ENCODE measurements at places on chromosomes 7 and 10.
A peak's percentile ranks its signal among the peaks of the same experiment; 100 is the strongest.

- DNase-seq: no peak
Observed at GRCh38 chr7:121473645-121474300, 77.7 kb upstream of the FAM3C start.

DNA sequence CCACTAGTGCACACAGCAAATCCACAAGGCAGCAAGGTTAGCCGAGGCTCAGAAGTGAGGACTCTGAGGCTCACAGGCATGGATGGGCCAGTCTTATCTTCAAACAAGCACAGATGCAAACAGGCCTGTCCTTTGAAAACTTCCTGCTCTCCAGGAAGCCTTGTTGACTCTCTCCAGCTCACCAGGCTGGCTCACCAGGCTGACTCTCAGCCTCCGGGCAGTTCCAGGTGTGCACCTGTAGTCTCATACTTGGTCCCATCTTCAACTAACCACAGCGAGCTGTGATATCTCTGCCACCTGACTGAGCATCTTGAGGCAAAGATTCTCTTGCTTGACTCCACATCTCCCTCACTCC is 173.9 kb upstream of the ZMIZ1 start:
- no peak for DNase-seq

GRCh38 chr10:97713339-97713825 is at the start of gene MARVELD1:
MARVELD1 (plus strand) TSS chr10:97713730; CDS start chr10:97713877, 147 bp downstream.
- peak; percentile 84 for DNase-seq

- no peak for DNase-seq
Observed at GRCh38 chr7:99992330-99993038, 16.7 kb upstream of the AZGP1 start.

GRCh38 chr7:100963386-100963785 is 6.0 kb upstream of the MUC12 start:
- DNase-seq: no peak

GRCh38 chr10:131843089-131843595 is 57.7 kb upstream of the PPP2R2D start:
- DNase-seq: no peak

DNA sequence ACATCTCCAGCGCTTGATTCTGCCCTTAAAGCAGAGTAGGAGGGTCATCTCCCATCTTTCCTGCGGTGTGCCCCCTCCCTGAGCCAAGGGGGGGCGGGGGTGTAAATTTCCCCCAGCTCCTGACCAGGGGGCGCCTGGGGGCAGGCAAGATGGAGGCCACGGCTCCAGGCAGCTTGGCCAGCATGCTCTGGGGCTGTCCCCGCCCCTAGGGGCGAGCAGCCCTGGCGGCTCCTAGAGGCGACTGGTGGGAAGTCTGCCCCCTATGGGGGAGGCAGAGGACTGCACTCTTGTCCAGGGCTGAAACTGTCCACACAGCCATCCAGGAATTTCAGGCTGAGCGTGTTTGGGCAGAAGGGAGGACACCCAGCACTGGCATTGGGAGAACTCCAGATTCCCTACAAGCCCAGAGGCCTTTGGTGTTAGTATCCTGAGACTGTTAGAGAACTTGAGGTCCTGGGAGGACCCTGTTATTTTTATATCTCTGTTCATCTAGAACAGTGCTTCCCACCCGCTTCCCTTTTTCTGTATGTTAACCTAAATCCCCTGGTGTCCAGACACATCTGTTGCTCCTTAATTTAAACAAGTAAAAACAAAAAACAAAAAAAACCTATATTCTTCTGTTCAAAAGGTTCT is 4.6 kb downstream of the STRA8 start:
- DNase-seq: no peak

GRCh38 chr7:112377593-112377992 is 72.7 kb upstream of the IFRD1 start:
- no peak for DNase-seq

GRCh38 chr7:7830122-7830878 is 111.9 kb upstream of the RPA3 start:
- peak; percentile 10 for DNase-seq

GRCh38 chr10:30979956-30980355 is 51.7 kb downstream of the ZNF438 start:
- DNase-seq: no peak

DNA sequence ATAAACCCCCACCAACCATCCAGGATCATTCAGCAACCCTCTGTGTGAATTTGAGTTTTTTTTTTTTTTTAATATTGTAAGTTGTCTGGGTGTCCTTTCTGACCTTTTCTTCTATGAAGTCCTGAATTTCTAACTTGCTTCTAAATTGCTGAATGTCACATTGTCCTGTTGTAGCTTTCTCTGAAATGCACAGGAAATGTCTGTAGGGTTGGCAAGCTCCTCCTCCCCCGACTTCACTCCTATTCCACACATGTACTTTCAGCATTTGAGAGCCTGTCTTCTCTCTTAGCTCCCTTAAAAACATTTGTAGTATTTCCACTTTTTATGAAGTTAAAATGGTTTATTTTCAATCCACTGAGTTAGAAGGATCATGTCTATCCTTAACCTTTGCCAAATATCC is 3.3 kb upstream of the CNNM2 start:
- DNase-seq: no peak

DNA sequence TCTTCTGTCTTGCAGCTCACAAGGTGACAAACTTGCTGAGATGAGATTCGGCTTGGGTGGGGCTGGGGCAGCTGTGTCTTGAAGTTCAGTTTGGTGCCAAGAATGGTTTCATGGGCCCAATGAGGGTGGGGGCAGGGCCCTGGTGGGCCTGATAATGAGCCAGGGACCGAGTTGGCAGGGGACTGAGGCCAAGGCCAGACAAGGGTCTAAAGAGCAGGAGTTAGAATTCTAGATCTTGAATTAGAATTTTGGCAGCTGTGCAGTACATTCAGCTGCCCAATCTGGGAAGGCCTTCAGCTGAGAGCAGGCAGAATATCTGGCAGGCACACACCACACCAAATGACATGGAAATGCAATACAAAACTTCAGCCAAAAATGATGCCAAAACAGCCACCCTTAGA is 1.5 kb upstream of the JAZF1 start:
- no peak for DNase-seq

- DNase-seq: no peak
Observed at GRCh38 chr7:140688341-140688740, 8.2 kb upstream of the NDUFB2 start.

- peak; percentile 74 for DNase-seq
Observed at GRCh38 chr10:11782793-11783557, 40.2 kb upstream of the PROSER2 start.

GRCh38 chr10:101625821-101626412 is 37.8 kb downstream of the DPCD start:
- DNase-seq: no peak

GRCh38 chr10:118596426-118597124 is 1.1 kb upstream of the PRLHR start:
- no peak for DNase-seq

DNA sequence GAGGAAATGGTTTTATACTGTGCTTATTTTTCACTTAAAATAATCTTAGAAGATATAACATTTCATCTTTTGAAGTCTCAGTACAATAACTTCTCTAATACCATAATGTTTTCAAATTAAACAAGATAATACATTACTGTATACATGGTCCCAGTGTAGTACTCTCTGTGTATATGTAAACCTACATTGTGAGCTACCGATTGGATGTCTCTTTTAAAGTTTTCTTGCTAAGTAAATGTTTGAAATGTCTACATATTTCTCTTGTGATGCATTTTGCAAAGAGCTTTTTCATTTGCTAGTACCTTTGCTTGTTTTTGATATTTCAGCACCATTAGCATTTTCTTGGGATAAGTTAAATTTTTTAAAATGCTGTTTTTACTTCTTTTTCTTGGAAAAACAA is 94.8 kb downstream of the PRKG1 start:
- no peak for DNase-seq

DNA sequence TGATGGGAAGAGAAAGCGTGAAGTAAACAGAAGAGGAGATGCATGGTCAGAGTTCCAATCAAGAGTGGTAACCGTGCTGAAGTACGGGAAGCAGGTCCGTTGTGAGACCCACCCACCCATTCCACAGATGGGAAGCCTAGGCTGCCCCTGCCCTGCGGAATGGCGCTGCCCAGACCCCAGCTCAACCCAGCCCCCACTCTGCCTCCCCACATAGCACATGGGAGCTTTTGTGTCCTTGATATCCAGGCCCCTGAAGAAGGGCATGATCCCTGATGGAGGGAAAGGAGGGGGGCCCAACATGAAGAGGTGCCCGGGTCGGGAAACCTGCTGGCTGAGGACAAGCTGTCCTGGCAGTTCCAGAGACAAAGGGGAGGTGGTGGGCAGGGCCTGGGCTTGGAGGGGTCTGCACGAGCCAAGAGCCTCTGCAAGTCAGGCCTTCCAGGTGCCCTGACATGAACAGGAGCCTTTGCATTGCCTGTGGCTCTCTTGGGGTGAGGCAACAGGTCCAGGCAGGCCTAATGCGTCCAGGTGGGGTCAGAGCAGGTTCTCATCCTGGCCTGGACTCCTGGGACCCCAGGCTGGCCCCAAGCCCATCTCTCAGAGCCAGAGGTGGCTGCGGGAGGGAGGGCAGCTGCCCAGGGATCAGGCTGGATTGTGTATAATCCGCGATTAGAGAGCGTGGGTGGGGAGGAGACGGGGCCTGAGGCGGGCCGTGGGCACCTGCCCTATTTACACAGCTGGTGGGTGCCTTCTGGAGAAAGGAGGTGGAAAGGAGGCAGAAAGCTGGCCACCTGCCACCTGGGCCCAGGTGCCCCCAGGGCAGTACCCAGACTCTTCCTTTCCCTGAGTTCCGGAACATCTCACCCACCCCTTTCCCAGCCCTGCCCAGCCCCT is 23.5 kb downstream of the YKT6 start:
- DNase-seq: no peak

DNA sequence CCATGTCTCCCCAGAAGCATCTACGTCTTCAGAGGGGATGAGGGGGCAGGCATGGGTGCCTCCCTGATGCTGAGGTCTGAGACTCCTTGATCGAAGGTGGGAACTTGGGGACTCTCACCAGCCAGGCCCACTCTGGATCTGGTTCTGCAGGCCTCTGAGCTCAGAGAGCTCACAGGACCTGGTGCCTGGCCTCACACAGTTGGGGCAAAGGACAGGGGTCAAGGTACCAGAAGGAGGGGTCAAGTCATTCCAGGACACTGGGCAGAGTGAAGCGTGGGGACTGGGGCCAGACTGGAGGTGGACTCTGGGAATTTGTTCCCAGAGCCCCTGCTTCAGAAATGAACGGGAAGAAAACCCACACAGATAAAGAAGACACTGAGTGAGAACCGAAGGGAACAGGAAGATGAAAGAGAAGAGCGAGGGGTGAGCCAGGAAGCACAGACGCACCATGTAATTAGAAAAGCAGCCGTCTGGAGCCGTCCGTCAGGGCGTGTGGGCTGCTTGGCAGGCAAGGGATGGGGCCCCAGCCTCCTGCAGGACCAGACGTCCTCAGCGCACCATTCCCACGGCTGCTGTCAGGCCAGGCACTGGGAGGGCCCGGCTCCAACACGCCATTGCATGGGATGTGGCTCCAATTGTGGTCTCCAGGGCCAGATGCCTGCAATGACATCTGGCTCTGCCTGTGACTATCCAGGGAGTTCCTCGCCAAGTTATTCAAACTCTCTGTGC is 47.7 kb downstream of the ZCCHC24 start:
- peak; percentile 51 for DNase-seq

- DNase-seq: peak; percentile 72
Observed at GRCh38 chr10:123967626-123968243, 76.1 kb upstream of the CPXM2 start.

DNA sequence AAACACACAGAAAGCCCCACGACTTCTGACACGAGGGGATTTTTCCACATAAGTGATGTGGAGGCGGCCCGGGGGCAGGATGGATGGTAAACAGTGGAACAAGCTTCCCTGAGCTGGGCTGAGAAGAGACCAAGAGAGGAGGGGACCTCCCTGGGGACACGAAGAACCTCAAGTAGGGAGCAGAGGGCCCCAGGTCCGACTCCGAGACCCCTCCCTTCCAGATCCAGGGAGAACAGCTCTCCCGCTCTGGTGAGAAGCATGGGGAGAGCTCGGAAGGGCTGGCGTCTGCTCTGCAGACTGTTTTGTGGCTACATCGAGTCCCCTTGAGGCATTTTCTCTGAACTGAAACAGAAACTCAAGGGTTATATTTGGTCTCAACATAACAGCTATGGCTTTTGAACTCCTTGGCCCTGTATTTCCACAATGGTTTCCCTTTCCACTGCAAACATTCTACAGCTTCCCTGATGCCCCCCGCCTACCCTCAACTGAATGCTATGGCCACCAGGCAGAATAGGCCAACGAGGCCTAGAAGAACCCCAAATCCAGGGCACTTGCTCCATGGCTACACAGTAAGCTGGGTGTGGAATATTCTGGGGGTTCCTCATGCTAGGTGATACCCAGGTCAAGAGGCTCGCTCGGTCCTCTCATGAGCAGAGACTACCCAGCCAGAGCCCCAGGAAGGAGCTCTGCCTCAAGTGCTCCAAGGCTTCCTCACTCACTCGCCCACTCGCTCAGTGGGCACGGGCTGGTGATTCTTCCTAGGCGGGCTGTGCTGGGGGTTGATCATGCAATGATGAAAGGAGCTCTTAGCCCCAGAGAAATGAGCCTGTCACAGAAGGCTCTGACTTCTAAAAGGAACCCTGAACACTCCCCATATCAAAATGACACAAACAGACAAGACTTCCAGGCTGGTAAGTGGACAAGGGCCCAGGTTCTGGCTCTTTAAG is 47.5 kb downstream of the FAM53B start:
- DNase-seq: no peak

DNA sequence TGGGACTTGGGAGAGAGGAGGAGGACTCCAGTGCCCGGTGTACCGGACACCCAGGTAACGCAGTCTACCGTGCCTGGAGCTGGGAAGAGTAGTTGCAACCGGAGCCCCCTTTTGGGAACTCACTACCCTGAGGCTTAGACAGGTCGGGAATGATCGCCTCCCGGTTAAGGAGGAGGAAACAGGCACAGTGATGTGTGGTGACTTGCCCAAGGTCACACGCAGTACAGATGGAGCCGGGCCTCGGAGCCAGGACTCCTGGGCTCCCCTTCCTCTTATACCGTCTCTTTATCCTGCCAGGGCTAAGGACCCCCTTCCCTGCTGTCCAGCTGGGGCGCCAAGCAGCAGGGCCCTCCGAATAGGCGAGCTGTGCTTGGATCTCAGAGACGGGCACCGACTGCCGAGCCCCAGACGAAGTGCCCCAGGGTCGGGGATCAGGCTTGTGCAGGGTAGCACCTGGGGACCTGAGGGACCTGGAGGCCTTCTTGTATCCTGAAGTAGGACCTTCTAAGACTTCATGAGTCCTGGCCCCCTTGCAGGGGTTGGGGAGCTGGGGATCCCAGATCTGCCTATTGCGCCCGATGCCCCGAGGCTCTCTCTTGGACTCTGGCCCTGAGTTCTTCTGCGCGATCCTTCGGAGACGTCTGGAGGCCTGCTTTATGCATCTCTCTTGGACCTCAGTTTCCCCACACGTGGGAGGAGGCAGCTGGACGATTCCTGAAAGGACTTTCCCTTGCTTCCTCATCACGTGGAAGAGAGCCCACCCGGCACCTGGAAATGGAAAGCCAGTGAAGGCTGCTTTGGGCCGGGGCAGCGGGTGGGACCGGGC is 767 bp upstream of the CYP26A1 start:
- no peak for DNase-seq

DNA sequence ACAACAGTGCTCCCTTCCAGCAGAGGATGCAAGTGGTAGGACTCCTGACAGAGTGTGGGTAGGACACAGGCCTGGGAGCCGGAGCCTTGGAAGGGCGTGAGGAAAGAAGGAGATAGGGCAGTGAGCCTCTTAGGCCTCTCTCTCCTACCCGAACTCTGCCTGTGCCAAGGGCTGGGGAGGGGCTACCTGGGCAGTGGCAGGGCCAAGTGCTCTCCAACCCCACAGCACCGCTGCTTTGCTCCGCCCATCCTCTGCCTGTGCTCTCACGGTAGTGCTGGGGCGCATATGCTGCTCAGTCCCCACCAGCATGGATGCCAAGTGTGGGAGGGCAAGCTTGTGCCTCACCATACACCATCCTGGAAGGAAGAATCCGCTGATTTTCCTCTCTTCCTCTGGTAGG is 7.5 kb downstream of the FAM131B start:
- no peak for DNase-seq
